ENCODE measurements at places on chromosomes 7 and 10.

DNA sequence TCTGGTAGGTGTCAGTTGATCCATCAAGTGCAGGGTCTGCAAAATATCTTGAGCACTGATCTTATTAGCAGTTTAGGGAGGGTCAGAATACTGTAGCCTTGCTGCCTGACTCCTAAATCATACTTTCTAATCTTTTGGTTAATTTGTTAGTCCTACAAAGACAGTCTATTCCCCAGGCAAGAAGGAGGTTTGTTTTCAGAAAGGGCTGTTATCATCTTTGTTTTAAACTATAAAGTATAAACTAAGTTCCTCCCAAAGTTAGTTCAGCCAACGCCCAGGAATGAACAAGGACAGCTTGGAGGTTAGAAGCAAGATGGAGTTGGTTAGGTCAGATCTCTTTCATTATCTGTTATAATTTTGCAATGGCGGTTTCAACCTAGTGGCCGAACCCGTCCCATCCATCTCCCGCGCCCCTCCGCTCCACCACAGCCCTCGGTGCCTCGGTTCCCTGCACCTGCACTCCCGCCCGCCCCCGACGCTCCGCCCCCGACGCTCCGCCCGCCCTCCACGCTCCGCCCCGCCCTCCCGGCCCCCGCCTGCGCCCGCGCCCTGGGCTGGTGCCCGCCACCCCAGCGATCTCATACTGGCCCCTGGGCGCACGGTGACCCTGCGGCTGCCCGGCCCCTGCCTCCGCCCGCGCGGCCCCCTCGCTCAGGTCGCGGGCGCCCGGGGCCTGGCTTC lies at the start of gene ADCK2:
ADCK2 (plus strand) TSS at position 564 of the 681 bp plus-strand sequence. CDS start 386 bp downstream, outside the sequence.
- DNase-seq, result no peak

DNA sequence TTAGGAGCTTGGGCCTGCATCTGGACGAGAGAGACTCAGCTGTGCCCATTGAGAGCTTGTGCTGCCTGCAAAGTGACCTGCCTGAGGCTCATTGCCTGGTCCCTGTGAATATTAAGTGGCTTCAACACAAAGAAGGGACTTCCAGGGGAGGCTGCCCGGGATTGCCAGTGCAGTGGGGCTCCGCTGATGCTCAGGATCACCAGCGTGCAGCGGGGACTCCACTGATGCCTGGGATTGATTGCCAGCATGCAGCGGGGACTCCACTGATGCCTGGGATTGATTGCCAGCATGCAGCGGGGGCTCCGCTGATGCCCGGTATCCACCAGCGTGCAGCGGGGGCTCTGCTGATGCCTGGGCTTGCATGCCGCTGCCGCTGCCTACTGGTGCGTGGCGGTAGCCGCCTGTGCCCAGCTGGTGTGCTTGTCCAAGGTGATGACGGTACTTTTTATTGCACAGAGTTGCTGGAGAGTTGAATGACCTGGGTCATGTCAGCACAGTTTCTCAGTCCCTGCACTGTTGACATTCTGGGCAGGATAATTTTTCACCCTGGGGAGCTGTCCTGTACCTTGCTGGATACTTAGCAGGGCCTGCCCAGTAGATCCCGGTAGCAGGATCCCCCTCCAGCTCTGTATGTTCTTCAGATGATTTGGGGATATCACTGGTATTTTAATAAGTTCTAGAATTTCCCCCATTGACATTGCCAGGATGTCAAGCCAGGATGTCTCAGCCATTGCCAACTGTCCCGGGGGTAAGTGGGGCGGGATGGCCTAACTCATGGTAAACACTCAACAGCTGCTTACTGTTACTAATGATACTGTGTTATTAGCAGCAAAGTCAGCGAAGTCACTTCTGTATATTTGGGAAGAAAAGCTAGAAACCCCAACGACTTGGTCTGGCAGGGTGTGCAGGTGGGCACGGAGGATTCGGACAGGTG lies 13.0 kb downstream of the DOCK1 start:
- no peak for DNase-seq

GRCh38 chr10:51023636-51024035 lies 50.7 kb upstream of the PRKG1 start:
- DNase-seq, result no peak

DNA sequence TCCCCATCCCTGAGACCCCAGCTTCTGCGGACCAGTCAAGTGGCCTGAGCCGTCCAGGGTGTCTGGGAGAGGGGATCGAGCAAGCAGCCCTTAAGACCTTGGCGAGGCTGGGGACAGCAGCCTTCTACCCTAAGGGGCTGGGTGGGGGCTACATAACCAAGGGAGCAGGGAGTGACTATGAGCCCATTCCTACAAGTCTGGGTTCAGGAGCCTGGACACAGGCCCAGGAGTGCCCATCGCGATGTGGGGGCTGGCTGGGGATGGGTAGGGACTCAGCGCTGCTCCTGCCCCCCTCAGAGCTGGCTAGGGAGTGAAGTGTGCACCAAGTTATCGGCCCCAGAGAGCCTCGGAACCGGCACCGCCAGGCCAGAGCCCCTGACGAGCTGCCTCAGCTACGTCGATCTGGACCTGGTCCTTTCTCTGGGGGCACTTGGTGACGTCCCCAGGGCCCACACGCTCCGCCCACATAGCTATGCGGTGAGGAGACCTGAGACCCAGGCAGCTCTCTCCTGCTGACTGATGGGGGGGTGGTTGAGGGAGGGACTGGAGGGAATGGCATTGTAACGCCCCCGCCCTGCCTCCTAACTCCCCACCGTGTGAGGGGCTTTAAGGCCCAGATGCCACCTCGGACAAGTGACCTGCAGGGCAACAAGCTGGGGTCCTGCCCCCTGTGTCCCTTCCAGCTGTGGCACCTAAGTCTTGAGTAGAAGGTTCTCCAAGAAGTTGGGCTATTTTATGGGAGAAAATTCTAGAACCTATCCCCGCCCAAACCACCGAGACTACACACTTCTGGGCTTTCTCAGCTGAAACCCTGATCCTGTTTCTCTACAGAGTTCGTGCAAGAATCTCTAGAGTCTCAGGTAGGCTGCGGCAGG lies 2.5 kb downstream of the SAP25 start:
- DNase-seq, result peak; percentile 17

Data from fibroblast of upper back skin (primary cell).